ENCODE measurements at places on chromosomes 12 and 14. TPM values are rescaled to one million over a fixed set of nuclear protein-coding genes. Genes with fewer than 3 reads are reported as not detected.

DNA sequence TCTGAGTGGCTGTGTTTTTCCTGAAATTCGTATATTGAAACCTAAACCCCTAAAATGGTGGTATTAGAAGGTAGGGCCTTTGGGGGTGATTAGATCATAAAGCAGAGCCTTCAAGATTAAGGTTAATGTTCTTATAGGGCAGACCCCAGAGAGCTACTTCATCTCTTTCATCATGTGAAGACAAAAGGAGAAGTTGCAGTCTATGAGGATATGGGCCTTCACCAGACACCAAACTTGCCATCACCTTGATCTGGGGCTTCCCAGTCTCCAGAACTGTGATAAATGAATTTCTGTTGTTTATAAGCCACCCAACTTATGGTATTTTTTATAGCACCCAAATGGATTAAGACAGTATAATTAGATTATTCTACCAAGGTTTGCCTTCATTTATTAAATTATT is 275.0 kb upstream of the ATP2B1 start:
- H3K36me3 ChIP-seq: no peaks in the 10 kb centered on the region
- no peaks in the 10 kb centered on the region for H3K27me3 ChIP-seq
- no peak for DNase-seq
- H3K4me3 ChIP-seq: no peak overlapping the region
- no peaks in the 10 kb centered on the region for H3K4me1 ChIP-seq
- no peak overlapping the region for H3K27ac ChIP-seq

FOXN4 gene
- total RNA-seq: 0.11 TPM

GRCh38 chr14:68622856-68623255 is 170.0 kb downstream of the ZFP36L1 start:
- H3K27ac ChIP-seq: no peak overlapping the region
- H3K4me3 ChIP-seq: no peak overlapping the region
- DNase-seq: no peak

DNA sequence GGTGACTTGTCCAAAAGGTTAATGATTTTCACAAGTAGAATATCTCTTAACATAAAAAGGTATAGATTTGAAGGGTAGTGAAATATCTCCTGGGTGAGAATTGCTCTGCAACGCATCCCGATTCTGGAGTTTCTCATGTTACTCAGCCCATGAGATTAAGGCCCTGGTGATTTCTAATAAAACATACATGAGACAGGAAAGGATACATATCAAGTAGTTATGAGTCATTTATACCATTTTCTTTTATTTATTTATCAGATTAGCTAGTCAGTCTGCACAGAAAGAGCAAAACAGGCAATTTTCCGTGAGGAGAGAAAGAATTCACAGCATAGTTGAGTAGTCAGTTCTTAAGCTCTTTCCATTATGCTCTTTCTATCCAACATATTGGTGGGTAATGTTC is 535.6 kb upstream of the ATP2B1 start:
- no peaks in the 10 kb centered on the region for H3K27me3 ChIP-seq
- H3K4me3 ChIP-seq: no peak overlapping the region
- no peaks in the 10 kb centered on the region for H3K36me3 ChIP-seq
- H3K27ac ChIP-seq: no peak overlapping the region
- H3K4me1 ChIP-seq: no peaks in the 10 kb centered on the region
- DNase-seq: no peak

UNG gene
- 114 TPM for total RNA-seq

- no peaks in the 10 kb centered on the region for H3K27me3 ChIP-seq
- no peak for DNase-seq
- H3K27ac ChIP-seq: no peak overlapping the region
- no peak overlapping the region for H3K4me3 ChIP-seq
- H3K36me3 ChIP-seq: no peaks in the 10 kb centered on the region
- H3K4me1 ChIP-seq: peaks cover 6% of the 10 kb centered on the region
These were observed 11.8 kb downstream of the TMCC3 start for GRCh38 chr12:94638521-94638920.

DNA sequence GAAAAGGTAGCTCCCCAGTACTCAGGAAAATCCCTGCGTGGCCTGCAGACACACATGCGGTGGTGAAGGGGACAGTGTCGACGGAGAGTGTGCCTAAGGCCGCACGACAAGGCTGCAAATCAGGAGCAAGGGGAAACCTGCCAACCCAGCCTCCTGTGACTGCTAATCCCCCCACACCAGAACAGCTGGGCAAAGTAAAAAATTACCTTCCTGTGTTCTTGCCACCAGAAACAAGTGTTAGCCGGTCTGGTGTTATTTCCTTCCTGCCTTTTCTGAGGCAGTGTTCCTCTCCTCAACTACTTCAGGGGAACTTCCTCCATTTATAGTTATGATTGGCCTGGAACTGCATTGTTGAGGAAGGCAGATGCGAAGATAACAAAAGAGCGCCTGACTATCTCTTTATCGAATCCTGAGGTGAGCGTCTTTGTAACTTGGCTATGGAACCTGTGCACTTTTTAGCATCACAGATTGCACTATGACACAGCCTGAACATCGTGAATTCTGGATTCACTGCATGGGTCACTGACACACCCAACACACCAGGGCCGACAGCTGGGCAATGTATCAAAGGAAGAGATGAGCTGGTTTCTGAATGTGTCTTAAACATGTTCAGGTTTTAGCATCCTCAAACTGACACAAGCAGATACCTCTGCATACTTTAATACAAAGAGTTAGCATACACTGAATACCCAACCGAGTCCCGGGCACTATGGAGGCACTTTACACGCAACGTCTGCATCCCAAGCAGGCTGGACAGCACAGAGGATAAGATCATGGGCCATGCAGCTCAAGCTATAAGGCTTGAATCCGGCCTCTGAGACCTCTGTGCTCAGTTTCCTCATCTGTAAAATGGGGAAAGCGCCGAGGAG is 28.9 kb downstream of the SLC15A4 start:
- H3K4me1 ChIP-seq: no peaks in the 10 kb centered on the region
- H3K4me3 ChIP-seq: no peak overlapping the region
- H3K27ac ChIP-seq: no peak overlapping the region
- peaks cover 36% of the 10 kb centered on the region for H3K36me3 ChIP-seq
- no peaks in the 10 kb centered on the region for H3K27me3 ChIP-seq

GRCh38 chr14:75493592-75494087 is 28.6 kb upstream of the BATF start:
- no peaks in the 10 kb centered on the region for H3K36me3 ChIP-seq
- H3K27ac ChIP-seq: no peak overlapping the region
- DNase-seq: no peak
- H3K4me1 ChIP-seq: no peaks in the 10 kb centered on the region

DNA sequence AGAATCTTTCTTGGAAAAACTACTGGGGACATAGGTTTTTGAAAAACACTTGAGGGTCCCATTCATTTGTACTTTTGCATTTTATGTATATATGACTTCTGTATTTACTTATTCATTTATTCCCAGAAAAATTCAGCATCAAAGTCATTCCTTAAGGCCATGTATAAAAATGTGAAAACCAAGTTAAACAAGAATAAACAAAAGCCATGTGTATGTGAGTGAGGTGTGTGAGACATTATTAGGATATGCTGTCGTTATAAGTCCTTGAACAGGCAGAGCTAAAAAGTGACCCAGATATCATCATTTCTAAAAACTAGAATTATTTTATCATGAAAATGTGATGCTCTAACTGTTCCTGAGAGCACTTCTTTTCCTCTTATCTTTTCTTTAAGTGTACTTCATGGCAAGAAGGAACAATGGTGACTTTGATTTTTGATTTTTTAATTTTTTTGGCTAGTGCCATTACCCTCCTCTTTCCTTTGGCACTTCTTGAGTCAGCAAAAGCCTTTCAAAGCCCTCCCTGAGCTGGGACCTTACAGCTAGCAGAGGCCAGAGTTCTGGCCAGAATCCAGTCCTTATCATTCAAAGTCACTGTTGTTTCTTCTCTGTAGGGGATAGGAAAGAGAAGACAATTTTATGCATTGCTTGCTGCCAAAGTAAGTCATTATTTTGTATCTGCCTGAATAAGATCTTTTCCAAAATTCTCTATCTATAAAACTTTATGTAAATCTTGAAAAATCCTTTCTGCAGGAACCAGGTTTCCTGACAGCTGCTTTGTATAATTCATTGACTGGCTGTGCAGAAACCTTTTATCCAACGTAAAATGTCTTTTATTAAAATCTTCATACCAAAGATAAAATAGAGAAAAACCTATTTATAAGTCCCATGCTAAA is 419.7 kb upstream of the PRICKLE1 start:
- H3K27me3 ChIP-seq: no peaks in the 10 kb centered on the region
- no peaks in the 10 kb centered on the region for H3K4me1 ChIP-seq
- no peak for DNase-seq
- H3K27ac ChIP-seq: no peak overlapping the region
- H3K36me3 ChIP-seq: no peaks in the 10 kb centered on the region

DNA sequence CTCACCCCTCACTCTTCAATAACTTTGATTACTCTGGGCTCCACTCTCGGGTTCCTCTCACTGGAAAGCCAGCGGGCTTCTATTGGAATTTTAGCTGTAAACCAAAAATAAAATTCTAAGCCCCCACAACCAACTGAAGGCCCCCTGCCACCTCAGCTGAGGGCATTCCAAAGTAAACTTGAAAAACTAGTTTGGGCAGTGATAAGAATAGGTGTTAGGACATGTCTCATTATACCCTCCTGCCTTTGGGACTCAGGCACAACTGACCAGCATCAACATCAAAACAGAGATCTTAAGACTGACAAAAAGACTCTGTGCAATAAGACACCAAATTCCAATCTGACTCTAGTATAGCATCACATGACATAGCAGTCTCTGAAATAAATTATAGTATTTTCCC is 11.9 kb upstream of the TSPAN9 start:
- H3K4me1 ChIP-seq: peaks cover 4% of the 10 kb centered on the region
- no peak overlapping the region for H3K4me3 ChIP-seq
- no peaks in the 10 kb centered on the region for H3K36me3 ChIP-seq
- H3K27ac ChIP-seq: no peak overlapping the region
- DNase-seq: no peak
- peaks cover 30% of the 10 kb centered on the region for H3K27me3 ChIP-seq

DNA sequence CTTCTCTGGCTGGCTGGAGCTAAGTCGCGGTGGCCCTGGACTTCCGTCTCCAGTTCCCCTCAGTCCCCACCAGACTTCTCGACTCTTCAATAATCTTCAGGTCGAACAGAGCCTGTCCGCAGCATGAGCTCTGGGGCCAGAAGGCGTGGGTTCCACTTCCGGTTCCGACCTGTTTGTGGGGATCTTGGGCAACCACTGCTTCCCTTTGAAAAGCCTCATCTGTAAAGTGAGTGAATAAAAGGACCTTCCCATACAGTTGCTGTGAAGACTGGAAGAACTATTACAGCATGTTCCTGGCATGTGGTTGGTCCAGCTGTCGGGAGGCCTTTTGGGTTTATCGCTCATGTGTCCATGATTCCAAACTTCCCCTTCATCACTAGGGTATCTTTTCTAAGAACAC is 19.4 kb downstream of the ADGRD1 start:
- H3K27ac ChIP-seq: peak overlapping the region; percentile 79
- H3K4me3 ChIP-seq: no peak overlapping the region
- H3K36me3 ChIP-seq: no peaks in the 10 kb centered on the region
- DNase-seq: no peak
- H3K4me1 ChIP-seq: peaks cover 50% of the 10 kb centered on the region

DNA sequence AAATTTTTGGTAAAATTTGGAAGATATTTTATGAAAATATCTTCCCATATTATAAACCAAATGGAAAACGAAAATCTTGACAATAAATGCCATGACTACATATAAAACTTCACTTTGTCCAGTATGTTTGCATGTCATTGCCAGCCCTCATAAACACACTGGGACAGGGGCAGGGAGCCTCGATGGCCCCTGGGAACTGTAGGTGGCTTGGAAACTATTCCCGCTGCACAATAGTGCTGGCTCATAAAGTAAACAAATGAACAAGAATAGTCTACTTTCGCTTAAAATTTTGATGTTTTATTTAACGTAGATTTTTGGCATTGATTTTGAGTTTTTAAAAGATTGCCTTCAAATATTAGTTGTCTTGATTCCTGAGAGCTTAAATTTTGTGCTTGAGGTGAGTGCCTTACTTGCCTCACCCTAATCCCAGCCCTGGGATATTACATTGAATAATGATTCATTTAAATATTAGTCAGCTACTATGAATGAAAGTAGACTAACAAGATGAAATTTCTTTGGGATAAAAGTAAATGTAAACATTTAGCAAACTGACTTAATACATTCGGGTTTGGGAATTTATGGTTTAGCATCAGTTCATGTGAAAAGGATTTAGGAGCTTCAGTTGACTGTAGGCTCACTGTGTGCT is 74.0 kb upstream of the PKP2 start:
- H3K4me1 ChIP-seq: no peaks in the 10 kb centered on the region
- no peaks in the 10 kb centered on the region for H3K27me3 ChIP-seq
- no peak overlapping the region for H3K4me3 ChIP-seq
- H3K36me3 ChIP-seq: no peaks in the 10 kb centered on the region
- no peak for DNase-seq

DNA sequence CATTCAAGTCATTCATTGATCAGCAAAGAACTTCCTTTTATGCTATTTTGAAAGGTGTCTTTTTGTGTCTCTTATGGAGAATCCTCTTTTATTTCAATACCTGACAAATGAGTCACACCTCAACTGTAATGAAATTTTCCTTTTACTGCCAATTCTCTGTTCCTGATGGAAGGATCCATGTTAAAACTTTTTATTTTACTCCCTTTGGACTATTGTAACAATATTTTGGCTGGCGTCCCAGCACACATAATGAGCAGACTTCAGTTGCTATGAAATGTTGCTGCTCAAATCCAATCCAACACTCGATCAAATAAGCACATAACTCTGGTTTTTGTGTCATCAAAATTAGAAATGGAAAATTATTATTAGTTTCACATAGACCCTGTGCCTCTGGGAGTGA is 21.9 kb upstream of the SLC15A5 start:
- H3K4me1 ChIP-seq: no peaks in the 10 kb centered on the region
- H3K27me3 ChIP-seq: no peaks in the 10 kb centered on the region
- no peaks in the 10 kb centered on the region for H3K36me3 ChIP-seq
- H3K4me3 ChIP-seq: no peak overlapping the region

DNA sequence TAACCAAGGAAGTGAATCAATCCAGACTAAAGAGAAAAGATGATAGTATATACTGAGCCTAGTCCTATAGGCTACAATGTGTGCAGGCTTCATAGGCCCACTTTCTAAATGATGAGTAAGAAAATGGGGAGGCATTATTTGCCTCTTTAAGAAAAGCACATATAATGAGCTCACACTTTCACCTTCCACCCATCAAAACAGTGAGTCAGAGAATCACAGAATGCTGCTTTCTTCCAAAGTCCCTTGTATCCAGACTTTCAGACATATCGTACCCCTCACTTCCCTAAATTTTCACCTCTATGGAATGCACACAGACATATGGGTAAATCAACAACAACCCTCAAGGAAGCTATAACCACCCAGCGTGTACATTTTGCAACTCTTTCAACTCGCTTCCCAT is 286.4 kb upstream of the PRKD1 start:
- H3K27me3 ChIP-seq: no peaks in the 10 kb centered on the region
- H3K36me3 ChIP-seq: no peaks in the 10 kb centered on the region
- H3K4me1 ChIP-seq: no peaks in the 10 kb centered on the region
- DNase-seq: no peak
- H3K4me3 ChIP-seq: no peak overlapping the region

- no peak overlapping the region for H3K4me3 ChIP-seq
- no peak overlapping the region for H3K27ac ChIP-seq
- no peaks in the 10 kb centered on the region for H3K27me3 ChIP-seq
These were observed 173.4 kb upstream of the ATP2B1 start for GRCh38 chr12:89882050-89882449.

Measured in HepG2 (cell line).